Activated CD8-positive, alpha-beta memory T cell treated with anti-CD3 and anti-CD28 coated beads, Interleukin-2, amount 10 ng/mL, durations not matched to agents 7 days and 5 days (primary cell): ENCODE measurements at places on chromosomes 12 and 14. TPM values are rescaled to one million over a fixed set of nuclear protein-coding genes. Genes with fewer than 3 reads are reported as not detected.

IAPP gene
- total RNA-seq: not detected

IFNG gene
- total RNA-seq: 117 TPM

GRCh38 chr12:113456199-113456598 lies 15.5 kb downstream of the LHX5 start:
- DNase-seq: no peak

- DNase-seq: no peak
These were observed 345.2 kb downstream of the ZFP36L1 start for GRCh38 chr14:68447581-68448251.

DNA sequence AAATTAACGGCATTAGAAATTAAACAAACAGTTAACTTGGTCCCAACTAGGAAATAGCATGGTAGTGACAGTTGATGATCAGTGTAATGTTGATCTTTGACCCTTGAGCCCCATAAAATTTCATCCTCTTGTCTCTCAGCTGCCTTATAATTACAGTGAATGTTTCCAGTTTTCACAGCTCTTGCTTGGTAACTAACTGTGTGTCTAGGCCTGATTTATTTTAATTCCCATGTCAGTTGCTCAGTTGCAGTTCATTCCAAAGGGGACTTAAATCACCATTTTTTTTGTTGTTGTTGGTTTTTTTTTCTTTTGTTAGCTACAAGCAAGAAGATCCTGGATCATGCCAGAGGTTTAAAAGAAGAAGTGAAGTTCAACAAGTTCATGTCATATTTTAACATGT lies 1883.7 kb upstream of the FLRT2 start:
- no peak for DNase-seq

GRCh38 chr14:103966631-103967030 lies 24.3 kb upstream of the RD3L start:
- no peak for DNase-seq

DNA sequence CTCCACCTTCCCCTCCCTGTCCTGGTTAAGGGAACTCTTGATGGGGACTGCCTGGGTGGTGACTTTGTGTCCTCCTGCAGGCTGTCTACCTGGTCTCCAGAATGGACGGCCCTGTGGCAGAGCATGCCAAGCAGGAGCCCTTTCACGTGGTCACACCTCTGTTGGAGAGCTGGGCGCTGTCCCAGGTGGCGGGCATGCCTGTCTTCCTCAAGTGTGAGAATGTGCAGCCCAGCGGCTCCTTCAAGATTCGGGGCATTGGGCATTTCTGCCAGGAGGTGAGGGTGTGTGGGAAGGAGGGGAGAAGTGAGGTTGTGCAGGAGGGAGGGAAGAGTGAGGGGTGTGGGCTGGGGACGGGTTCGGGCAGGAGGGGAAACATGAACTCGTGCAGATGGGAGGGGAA lies 5.7 kb downstream of the SDSL start:
- DNase-seq: no peak

GRCh38 chr14:48125654-48126053 lies 450.2 kb upstream of the MDGA2 start:
- DNase-seq: no peak
